ENCODE measurements at places on chromosomes 3 and 15. TPM values are rescaled to one million over a fixed set of nuclear protein-coding genes. Genes with fewer than 3 reads are reported as not detected.

DNA sequence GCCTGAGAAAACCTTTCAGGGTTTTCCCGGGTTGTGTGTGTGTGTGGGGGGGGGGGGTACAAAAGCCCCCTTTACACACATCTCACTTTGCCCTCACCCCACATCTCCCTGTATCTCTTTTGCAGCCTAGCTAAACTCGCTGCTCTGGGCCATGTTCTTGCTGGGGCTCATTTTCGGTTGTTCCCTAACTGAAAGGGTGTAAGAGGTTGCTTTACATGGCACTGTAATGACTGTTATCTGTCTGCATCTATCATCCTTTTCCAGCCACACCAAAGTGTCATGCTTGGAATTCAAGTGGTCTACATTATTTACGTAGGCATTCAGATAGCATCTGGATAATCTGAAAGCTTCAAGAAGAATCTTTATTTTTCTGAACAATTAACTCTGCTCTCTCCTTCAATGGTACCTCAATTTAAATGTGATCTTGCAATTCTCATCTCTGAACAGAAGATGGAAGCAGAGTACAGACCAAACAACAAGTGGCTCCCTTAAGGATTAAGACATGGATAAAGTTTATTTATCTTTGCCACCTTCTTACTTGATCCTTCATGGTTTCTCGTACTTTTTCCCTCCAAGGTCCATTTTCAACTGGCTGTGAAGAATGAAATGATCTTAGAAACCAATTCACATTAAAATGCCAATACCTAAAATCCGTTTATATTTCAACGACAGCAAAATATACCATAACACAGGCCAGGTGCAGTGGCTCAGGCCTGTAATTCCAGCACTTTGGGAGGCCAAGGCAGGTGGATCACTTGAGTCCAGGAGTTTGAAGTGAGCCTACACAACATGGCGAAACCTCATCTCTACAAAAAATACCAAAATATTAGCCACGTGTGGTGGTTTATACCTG lies 34.9 kb downstream of the DCLK3 start:
- no peak for DNase-seq

GRCh38 chr3:165855581-165855980 lies 18.4 kb upstream of the BCHE start:
- DNase-seq: peak; percentile 0

DNA sequence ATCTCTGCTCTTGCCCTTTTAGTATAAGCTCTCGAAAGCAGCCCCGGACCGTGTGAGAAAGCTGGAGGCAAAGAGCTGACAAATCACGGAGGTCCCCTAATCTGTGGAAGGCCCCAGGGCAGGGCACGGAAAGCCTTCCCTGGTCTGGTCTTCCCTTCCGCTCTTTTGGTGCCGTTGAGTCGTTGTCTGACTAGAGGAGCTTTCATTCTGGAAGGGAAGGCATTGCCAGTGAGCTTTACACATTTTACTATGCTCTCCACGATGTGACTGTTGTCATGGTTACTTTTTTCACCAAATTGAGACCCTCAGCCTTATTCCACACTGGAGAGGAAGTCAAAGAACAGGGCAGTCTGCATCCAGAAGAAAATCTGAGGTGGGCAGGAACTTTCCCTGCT lies 71.7 kb downstream of the CYP19A1 start:
- DNase-seq: no peak

- no peak for DNase-seq
Measured at GRCh38 chr15:73437543-73438109, 5.3 kb upstream of the REC114 start.

DNA sequence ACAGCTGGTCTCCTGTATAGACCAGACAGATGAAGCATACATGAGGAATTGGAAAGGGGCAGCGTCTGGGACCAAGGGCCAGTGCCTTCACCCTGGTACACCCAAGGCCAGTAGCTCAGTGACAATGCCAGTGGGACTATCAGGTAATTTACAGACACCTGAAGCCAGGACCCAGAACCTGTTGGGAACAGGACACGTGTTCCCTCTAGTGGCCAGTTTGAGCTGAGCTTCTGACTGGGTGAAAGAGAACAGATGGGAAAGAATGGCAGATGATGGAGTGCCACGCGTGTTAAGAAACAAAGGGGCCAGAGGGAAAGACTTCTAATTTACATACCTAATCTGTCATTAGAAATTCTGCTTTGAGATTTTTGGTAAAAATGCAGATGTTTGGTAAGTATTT lies 5.1 kb upstream of the SLC25A38 start:
- peak; percentile 71 for DNase-seq

- no peak for DNase-seq
Measured at GRCh38 chr3:126516152-126516935, 1.2 kb downstream of the UROC1 start.

DNA sequence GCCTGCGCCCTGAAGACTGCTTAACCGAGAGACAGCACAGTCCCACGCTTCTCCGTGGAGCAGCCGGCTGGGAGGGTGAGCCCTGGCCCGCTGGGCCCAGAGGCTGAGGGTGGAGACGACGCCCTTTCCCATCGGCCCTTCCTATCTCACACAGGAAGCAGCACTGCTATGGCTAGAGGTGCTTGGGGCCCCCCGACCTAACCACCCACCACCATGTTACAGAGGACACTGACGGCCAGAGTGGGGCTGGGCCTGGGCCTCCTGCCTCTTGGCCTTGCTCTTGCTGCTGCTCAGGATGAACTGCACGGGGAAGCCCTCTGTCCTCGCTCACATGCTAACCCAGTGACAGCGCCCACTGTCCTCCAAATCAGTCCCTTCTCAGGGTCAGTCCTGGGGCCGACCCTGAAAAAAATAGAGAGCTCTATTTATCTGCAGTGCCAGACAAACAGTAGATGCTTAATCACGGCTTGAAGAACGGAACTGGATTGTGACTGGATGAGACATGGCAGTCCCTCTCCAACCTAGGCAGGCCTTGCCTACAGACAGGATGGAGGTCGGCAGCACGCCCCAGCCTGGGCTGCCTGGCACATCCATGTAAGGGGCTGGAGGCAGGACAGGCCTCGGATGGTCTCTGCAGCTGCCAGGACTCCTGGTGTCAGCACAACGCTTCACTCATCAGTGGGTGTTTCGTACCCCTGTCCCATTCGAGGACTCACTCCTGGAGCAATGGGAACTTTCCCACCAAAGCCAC lies 14.2 kb downstream of the TMEM44 start:
- DNase-seq: no peak

- no peak for DNase-seq
Measured at GRCh38 chr3:177427540-177427939, 230.3 kb upstream of the TBL1XR1 start.

DNA sequence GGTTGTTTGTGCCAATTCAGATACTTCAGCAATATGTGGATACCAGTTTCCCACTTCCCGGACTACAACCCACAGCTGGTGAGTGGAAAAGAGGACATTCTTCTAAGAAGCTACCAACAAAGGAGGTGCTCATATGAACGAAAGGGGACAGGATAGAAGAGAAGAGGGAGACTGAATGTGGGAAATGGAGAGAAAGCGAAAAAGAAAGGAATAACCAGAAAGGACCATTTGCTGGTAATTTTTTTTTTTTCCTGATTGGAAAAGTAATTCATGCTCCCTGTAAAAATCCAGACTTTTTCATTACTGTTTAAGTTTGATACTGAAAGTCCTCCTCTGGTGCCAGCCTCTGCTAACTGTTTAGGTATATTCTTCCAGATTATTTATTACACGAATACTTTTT lies 1.5 kb upstream of the CHAC1 start:
- DNase-seq: no peak

DNA sequence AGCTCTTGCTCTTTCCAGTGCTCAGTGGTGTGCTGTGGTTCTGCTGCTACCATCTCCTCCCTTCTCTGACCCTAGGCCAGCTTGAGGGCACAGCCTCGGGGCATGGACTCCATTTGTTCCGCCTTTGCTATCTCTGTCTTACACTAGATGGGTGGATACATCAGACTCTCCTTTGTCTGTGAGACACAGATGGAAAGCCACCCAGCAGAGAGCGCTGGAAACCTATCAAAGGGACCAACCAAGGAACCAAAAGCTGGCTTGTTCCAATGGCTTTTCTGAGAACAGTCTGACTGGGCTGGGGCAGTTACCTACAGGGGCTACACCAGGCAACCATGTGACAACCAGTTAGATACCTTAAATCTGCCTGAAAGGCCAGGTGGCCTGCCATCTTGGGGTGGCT lies 63.8 kb downstream of the NPTN start:
- DNase-seq: no peak

- no peak for DNase-seq
Measured at GRCh38 chr15:27271258-27271657, 300.3 kb downstream of the GABRG3 start.

DNA sequence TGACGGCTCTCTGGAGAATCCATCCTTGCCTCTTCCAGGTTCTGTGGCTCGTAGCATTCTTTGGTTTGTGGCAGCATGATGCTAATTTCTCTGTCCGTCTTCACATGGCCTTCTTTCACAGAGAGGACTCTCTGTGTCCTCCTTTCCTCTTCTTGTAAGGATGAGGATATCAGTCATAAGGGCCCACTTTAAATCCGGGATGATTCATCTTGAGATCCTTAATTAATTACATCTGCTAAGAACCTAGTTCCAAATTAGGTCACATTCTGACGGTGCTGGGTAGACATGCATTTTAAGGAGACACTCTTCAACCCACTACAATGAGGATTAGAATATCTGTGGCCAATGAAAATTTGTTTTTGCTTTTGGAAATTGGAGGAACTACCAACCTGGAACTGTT lies 15.7 kb upstream of the GXYLT2 start:
- no peak for DNase-seq

GRCh38 chr3:127645371-127646015 lies 16.5 kb downstream of the PODXL2 start:
- no peak for DNase-seq

- no peak for DNase-seq
Measured at GRCh38 chr3:168888781-168889180, 774.7 kb downstream of the MECOM start.

DNA sequence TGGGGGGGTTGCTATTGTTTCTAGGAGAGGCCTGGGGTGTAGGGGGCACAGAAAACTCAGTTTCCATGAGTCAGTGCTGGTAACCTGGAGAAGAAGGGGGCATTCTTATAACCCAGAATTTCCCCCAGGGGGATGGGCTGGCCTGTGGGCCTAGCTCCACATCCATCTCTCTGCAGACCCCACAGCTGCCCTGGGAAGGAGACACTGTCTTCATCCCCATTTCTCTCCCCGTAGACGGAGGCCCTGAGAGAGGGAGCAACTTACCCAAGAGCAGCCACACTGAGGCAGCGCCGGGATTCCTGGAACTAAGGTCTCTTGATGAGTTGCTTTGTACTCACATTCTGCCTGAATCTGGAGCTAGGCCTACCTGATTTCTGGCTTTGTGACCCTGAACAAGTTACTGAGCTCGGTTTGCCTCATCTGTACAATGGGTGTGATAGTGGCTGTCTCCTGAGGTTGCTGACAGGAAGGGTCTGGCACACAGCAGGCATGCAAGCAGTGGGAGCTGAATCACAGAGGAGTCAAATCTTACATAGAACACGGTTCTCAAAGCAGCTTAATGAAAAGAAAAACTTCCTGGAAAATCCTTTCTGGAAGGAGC lies 55.0 kb upstream of the LCTL start:
- DNase-seq: no peak

GRCh38 chr15:100683434-100683833 lies 81.0 kb downstream of the ASB7 start:
- DNase-seq: no peak

- no peak for DNase-seq
Measured at GRCh38 chr15:84992157-84992944, 10.7 kb downstream of the PDE8A start.

GRCh38 chr15:99212406-99212805 lies 37.0 kb downstream of the TTC23 start:
- DNase-seq: no peak

- DNase-seq: no peak
Measured at GRCh38 chr3:71462586-71462985, 120.9 kb downstream of the FOXP1 start.

DNA sequence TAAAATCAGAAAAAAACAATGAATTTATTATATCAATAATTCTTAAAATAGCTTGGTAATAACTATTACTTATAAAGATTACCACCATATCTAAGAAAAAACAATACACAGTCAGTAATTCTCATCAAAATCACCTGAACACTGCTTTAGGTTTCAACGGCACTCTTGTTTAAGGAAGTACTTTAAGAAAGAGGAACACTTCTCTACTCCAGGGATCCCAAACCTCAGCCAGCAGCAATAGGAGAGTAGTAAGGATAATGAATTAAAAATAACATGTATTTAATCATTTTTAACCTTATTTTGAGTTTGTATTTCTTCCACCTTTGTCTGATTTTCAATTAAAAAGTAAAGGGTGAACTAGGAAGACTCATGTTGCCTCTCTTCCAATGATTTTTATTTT lies 494.0 kb upstream of the NR2F2 start:
- no peak for DNase-seq

GRCh38 chr3:43817064-43817463 lies 126.3 kb downstream of the ABHD5 start:
- DNase-seq: no peak

DNA sequence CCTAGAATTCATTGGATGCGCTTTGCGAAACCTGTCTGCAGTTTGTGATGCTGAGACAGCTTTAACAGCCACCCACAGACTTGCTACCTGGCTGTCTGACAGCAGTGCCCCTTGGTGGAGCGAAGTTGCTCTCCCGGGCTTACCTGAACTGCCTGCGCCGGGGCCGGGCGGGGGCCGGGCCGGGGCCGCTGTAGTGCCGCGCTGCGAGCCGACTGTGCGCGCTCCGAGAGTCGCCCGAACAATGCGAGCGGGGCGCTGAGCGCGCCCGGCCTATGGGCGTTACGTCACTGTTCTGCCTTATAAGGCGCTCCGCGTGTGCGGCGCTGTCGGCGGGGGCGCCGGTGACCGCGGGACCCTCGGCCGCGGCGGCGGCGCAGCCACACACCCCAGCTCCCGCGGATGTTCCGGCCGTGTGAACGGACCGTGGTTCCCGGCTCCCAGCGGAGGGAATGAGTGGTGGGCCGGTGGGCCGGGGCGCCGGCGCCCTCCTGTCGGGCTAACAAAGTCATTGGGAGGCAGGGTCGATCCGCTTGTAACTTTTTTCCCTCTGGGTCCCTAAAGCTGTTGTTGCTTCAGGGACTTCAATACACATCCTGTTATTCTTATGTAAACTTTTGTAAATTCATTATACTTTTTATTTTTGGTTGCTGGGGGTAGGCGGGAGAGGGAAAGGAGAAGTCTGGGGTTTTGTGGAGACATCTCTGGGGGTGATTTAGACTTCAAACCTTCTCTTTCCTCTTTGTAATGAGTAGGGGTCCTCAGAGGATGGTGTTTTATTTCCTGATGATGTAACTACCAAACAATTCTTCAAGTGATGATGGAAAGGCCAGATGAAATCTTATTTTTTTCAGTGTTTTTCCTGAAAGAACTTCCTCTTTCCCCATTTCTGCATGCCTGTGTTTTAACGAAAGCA lies 58.5 kb downstream of the CMSS1 start:
- peak; percentile 46 for DNase-seq

Gene STAC
- total RNA-seq: 6.5 TPM

Gene SLC25A20
- total RNA-seq: 25.6 TPM

Gene CPNE9
- total RNA-seq: 0.81 TPM

Gene FOXL2
- total RNA-seq: under 0.01 TPM

Gene TRANK1
- 43.9 TPM for total RNA-seq

Gene IGF1R
- total RNA-seq: 81.9 TPM

Gene BBS4
- total RNA-seq: 6.7 TPM

Gene NR2E3
- total RNA-seq: not detected

Gene SLC22A13
- total RNA-seq: 0.27 TPM

Gene CKMT1A
- not detected for total RNA-seq

Gene SNX33
- total RNA-seq: 10.5 TPM

Gene MME
- total RNA-seq: 3.0 TPM

Gene DGKG
- 6.2 TPM for total RNA-seq

Gene BFSP2
- total RNA-seq: 0.27 TPM

Gene TERC
- 149 TPM for total RNA-seq

Gene CCRL2
- total RNA-seq: 7.0 TPM
